ENCODE measurements at places on chromosomes 6 and 20.

DNA sequence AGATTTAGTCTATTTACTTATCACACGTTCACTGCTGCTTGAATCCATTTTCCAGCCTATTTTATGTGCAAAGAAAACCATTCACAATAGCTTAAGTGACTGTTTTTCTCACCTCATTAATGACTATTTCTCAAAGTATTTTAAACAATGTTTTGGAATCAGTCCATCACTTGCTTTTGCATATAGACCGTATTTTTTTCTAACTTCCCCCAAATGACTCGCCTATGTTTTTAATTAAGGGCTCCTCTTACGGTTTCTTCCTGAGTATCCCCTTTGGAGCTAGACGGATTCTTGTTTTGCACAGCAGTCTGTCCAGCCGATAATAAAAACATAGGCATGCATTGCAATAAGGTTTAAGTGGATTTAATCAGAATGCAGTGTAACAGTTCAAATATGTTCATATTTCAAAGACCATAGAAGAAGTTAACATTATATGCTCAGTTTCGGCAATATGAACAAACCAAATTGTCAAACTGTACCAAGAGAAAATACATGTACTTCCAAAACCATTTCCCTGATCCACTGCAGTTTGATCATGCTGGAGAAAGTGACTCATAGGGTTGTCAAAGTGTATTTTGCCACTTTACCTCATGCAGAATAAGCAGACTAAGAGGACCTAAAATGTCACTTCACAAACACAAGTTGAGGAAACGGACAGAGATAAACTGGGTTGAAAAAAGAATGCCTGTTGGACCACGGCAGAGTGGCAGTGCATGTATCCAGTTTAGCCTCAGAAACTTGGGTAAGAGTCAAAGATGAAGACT is 66.4 kb downstream of the HMGN3 start:
- no peak for DNase-seq

GRCh38 chr6:68226460-68226859 is 408.6 kb upstream of the ADGRB3 start:
- DNase-seq: no peak

DNA sequence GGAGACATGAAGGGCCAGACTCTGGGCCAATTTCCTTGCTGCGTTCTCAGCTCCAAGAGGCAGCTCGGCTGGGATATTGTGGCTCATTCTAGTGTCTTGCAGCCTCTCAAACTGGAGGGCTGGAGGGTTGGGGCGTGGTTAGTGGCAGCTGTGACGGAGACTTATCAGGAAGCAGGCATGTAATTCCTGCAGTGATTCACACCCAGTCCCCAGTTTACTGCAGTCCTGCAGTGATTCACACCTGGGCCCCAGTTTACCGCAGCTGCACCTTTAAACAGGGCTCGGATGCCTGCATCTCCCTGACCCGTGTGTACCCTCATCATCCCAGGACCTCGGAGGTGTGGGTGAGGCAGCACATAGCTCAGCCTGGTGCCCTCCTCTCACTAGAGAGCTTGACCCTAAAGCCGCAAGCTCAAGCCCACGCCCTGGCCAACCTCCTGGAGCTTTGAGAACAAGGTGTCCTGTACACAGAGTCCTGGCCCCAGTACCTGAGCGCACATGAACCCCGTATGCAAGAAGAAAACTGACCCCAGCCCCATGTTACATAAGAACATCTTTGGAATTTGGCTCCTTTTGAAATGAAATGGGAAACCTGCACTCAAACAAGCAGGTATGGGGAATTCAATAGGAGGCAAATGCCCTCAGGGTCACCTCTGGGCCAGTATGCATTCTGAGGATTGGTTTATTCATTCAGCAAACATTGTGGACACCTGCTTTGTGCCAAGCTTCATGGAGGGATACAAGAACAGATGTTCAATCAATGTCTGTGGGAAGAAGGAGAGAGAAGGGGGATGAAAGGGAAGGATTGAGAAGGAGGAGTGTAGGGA is 55.3 kb upstream of the FAM83D start:
- no peak for DNase-seq

GRCh38 chr6:139988685-139989084 is 614.2 kb upstream of the CITED2 start:
- no peak for DNase-seq

DNA sequence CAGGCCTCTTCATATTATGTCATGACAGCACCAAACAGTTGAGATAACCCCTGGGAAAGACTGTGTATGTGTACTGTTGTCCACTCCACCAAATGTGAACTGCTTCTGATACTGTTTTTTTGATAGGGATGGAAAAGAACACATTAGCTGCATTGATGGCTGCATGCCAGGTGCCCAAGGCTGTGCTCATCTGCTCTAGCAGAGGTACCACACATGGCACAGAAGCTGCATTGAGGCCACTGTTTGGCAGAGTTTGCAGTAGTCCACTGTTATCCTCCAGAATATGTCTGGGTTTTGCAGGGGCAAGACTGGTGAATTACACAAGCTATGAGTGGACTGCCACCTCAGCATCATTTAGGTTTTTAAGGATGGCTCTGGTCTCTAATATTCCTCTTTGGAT is 28.2 kb upstream of the ELMO2 start:
- no peak for DNase-seq

DNA sequence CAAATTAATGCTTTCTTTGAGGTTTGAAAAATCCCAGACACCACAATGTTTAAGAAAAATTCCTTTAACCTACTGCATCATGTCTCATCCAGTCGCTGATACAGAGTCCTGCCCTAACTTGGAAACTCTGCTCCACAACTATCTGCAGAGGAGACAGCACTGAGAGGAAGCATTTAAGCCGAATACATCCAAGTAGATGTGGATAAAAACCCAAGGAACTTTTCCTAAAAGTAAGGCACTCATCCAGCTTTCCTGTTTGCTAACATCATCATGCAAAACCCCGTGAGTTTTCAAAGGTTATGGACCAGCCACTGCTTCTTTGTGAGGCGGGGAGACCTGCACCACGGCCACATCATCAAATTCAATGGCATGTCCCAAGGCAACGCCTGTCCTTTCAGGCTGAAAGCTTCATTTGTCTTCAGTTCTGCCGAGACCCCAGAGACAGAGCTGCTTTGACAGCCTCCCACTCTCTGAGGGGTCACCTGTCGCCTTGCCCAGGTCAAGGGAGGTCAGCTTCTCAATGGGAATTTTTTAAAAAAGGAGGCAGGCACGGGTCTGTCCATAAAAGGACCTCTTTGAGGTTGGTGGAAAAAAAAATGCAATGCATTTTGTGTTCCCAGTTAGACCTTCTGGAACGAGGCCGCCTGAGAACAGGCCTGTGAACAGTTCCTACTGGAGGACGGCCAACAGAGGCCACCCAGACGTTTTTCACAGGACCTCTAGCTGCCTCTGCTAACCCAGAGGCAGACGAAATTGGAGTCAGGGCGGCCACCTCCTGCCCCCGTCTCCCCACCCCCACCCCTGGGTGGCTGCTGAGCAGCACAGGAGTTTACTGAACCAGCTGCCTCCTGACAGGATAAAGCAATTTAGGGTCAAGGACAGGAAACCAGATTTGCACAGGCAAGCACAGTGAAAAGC is 142.5 kb upstream of the HDDC2 start:
- no peak for DNase-seq

DNA sequence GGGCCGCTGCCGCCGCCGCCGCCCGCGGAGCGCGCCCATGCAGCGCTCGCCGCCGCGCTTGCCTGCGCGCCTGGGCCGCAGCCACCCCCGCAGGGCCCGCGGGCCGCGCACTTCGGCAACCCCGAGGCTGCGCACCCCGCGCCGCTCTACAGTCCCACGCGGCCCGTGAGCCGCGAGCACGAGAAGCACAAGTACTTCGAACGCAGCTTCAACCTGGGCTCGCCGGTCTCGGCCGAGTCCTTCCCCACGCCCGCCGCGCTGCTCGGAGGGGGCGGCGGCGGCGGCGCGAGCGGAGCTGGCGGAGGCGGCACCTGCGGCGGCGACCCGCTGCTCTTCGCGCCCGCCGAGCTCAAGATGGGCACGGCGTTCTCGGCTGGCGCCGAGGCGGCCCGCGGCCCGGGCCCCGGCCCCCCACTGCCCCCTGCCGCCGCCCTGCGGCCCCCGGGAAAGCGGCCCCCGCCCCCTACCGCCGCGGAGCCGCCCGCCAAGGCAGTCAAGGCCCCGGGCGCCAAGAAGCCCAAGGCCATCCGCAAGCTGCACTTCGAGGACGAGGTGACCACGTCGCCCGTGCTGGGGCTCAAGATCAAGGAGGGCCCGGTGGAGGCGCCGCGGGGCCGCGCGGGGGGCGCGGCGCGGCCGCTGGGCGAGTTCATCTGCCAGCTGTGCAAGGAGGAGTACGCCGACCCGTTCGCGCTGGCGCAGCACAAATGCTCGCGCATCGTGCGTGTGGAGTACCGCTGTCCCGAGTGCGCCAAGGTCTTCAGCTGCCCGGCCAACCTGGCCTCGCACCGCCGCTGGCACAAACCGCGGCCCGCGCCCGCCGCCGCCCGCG is 730 bp downstream of the INSM1 start:
- no peak for DNase-seq

DNA sequence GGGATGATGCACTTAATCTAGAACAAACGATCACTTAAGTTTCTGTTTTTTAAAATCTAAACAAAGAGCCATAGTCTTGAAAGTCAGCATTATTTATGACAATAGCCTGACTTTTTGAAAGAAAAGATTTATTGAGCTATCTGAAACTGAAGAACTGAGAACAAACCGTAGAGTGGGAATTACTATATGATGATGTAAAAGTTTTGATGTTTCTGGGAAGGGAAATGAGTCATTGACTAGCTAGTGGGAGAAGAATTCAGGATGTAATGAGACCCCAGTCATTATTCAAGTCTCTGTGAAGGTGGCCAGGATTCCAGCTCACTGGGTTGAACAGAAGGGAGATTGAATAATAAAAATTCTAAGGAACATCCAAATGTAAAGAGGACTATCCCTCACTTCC is 83.4 kb upstream of the FABP7 start:
- no peak for DNase-seq

GRCh38 chr6:1551249-1551648 is 58.5 kb upstream of the FOXC1 start:
- DNase-seq: no peak

Measured in NCI-H2107 (cell line).